Immature natural killer cell (primary cell): ENCODE measurements at places on chromosomes 7 and 10. TPM values are rescaled to one million over a fixed set of nuclear protein-coding genes. Genes with fewer than 3 reads are reported as not detected.

DNA sequence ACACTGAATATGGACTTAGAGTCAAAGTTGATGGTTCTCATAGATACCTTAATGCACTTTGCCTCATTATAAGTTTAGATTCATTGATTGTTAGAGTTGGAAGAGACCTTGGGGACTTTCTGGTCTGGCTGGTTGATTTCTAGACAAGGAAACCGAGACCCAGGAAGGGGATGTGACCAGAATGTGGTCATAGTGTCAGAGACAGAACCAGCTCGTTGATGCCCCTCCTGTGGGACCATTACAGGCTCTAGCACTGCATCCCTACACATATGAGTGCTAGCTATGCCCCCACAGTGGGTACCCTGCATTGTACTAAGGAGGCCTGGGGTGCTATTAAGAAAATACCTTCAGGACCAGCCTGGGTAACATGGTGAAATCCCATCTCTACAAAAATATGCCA, 306.6 kb downstream of the CAMK1D start:
- DNase-seq = peak; percentile 14
- H3K4me3 ChIP-seq = no peak overlapping the region
- no peaks in the 10 kb centered on the region for H3K36me3 ChIP-seq

DNA sequence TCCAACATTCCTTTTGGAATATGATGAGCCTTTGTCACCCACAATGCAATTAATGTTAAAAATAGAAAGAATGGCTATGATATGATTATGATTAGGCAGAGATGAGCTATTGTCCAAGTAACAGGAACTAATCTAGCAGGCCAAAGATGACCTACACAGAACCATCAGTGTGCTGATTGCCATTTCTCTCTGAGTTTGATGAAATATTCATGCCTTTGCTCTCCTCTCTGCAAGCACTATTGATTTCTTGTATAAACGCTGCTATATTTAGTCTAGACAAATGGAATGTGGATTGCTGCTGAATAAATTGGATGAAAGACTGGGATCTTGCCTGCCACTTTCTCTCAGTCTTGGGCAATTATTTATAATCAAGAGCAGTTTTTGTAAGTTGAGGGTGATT, 85.4 kb downstream of the HDAC9 start:
- peaks cover 4% of the 10 kb centered on the region for H3K36me3 ChIP-seq
- no peak overlapping the region for H3K27ac ChIP-seq

- peaks cover 90% of the 10 kb centered on the region for H3K4me1 ChIP-seq
- peak overlapping the region; percentile 72 for H3K4me3 ChIP-seq
- no peak for DNase-seq
- H3K27ac ChIP-seq = peak overlapping the region; percentile 99
Observed at GRCh38 chr7:158821171-158822031, 7.9 kb downstream of the ESYT2 start.

DNA sequence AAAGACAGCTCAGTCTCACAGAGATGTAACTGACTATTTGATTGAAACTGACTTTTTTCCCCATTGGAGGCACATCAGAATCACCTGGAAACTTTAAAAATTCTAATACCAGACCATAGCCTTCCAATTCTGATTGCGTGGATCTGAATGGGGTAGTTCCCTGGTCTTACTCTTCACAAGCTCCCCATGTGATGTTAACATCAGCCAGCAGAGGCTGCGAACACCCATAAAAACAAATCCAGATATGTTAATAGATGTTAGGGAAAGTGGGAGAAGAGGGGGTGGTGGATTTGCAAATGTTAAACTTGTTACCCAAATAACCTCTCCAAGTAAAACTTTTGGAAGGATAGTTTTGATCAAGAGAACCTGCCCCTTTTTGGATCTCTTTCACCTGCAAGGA, 1133.4 kb downstream of the CNTNAP2 start:
- H3K4me1 ChIP-seq = no peaks in the 10 kb centered on the region
- no peak for DNase-seq
- H3K27ac ChIP-seq = no peak overlapping the region
- no peaks in the 10 kb centered on the region for H3K27me3 ChIP-seq
- H3K4me3 ChIP-seq = no peak overlapping the region

DNA sequence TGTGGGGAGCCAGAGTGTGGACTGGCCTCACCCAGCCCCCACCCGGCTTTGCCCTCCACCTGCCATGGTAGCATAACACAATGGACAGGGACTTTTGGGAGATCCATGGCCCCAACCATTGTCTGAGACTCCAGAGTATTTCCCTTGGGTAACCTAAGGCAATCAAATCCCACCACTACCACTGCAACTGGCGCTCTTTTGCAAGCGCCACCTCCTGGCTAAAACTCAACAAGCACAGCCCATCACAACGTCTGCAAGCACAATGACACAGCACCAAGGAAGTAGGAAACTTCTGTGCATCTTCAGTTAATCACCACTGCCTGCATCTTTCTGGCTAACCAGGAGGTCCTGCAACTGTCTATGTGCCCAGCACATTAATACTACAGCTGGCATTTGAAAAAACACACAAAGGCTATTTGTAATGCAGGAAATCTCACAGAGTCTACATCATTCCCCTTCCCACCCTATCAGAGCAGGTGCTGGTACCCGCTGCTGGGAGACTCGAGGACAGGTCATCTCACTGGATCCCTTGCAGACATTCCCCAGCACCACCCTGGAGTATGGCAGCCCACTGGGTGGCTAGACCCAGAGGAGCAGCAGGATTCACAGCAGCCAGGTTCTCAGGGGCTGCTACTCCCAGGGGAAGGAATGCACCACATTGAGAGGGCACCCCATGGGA, 27.7 kb downstream of the ANKRD26 start:
- no peaks in the 10 kb centered on the region for H3K27me3 ChIP-seq
- H3K36me3 ChIP-seq = peaks cover 51% of the 10 kb centered on the region
- no peak overlapping the region for H3K27ac ChIP-seq
- H3K4me3 ChIP-seq = no peak overlapping the region

DNA sequence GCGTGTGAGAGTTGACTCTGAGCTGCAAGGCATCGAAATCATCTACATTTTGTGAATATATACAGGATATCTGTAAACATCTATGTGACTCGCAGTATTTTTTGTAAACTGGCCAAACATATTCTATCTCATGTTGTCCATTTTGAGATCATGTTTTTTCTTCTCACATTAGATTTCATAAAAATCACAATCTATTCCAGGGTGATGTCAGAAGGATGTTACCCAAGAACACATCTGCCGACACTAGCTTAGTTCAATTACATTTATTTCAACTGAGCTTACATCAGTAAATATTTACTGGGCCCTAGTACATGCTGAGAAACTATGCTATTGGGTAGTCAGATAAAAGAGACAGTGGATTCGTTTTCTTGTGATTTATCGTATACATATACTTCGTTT, 2.5 kb upstream of the BUB3 start:
- H3K27ac ChIP-seq = no peak overlapping the region
- no peak overlapping the region for H3K4me3 ChIP-seq
- DNase-seq = no peak
- peaks cover 48% of the 10 kb centered on the region for H3K4me1 ChIP-seq
- H3K27me3 ChIP-seq = peaks cover 31% of the 10 kb centered on the region

- H3K4me3 ChIP-seq = no peak overlapping the region
- DNase-seq = no peak
- H3K36me3 ChIP-seq = no peaks in the 10 kb centered on the region
- H3K4me1 ChIP-seq = no peaks in the 10 kb centered on the region
Observed at GRCh38 chr10:95600158-95600557, 39.0 kb upstream of the SORBS1 start.

GRCh38 chr7:100342765-100343164, 15.2 kb upstream of the PILRB start:
- H3K4me1 ChIP-seq = peaks cover 30% of the 10 kb centered on the region
- DNase-seq = no peak
- peaks cover 9% of the 10 kb centered on the region for H3K27me3 ChIP-seq
- H3K4me3 ChIP-seq = no peak overlapping the region
- peaks cover 9% of the 10 kb centered on the region for H3K36me3 ChIP-seq

DNA sequence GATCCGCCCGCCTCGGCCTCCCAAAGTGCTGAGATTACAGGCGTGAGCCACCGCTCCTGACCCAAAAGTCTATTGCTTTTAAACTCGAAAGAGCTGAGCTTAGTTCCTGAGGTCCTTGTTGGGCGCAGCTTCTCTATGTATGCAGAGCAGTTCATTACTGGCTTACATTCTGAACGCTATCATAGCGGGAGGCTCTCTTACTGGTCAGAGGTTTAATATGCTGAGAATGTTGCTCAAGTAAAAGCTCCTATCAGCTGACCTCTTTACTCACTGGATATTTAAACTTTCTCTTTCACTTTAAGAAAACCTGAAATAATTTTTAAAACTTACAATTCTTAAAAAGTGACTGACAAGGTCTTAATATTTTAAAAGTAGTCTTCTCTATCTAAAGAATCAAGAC, 160.8 kb upstream of the WNT16 start:
- no peak overlapping the region for H3K27ac ChIP-seq
- no peaks in the 10 kb centered on the region for H3K36me3 ChIP-seq

GRCh38 chr10:15439341-15439842, 68.3 kb upstream of the FAM171A1 start:
- no peaks in the 10 kb centered on the region for H3K36me3 ChIP-seq
- H3K27ac ChIP-seq = no peak overlapping the region
- H3K27me3 ChIP-seq = peaks cover 3% of the 10 kb centered on the region
- DNase-seq = no peak

DNA sequence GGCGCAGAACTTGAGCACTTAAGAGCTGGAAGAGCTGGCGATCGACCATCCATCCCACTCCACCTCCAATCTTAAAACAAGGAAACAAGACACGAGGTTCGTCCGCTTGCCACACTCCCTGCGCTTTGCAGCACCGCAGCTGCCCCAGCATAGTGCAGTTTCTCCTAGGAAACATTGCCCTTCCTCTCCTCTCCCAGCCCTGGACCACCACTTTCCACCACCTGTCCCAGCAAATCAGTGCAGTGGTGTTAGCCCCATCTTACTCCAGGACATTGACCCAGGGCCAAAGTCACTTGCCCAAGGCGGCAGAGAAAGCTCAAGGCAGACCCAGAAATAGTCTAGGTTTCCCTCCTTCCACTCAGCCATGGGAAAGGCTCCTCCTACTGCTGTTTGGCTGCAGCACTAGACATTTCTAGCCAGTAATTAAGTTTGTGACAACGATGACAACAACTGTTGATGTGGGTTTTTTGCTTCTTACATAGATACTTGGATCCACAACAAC, 1.5 kb upstream of the PARD3 start:
- peaks cover 10% of the 10 kb centered on the region for H3K27me3 ChIP-seq
- peaks cover 5% of the 10 kb centered on the region for H3K4me1 ChIP-seq
- DNase-seq = no peak
- peak overlapping the region; percentile 54 for H3K4me3 ChIP-seq
- H3K27ac ChIP-seq = no peak overlapping the region

GRCh38 chr10:19638182-19638895, 177.9 kb upstream of the PLXDC2 start:
- H3K27ac ChIP-seq = peak overlapping the region; percentile 40
- peak overlapping the region; percentile 78 for H3K4me3 ChIP-seq
- no peaks in the 10 kb centered on the region for H3K36me3 ChIP-seq
- no peak for DNase-seq
- H3K4me1 ChIP-seq = peaks cover 12% of the 10 kb centered on the region
- peaks cover 2% of the 10 kb centered on the region for H3K27me3 ChIP-seq

GRCh38 chr7:42151309-42151708, 85.7 kb downstream of the GLI3 start:
- H3K4me3 ChIP-seq = no peak overlapping the region
- H3K27ac ChIP-seq = no peak overlapping the region
- H3K27me3 ChIP-seq = peaks cover 5% of the 10 kb centered on the region

- peaks cover 26% of the 10 kb centered on the region for H3K4me1 ChIP-seq
- no peak overlapping the region for H3K4me3 ChIP-seq
- no peak overlapping the region for H3K27ac ChIP-seq
- H3K36me3 ChIP-seq = peaks cover 27% of the 10 kb centered on the region
- no peak for DNase-seq
Observed at GRCh38 chr7:37336259-37336658, 112.4 kb downstream of the ELMO1 start.

- no peak overlapping the region for H3K4me3 ChIP-seq
- no peaks in the 10 kb centered on the region for H3K36me3 ChIP-seq
- no peak overlapping the region for H3K27ac ChIP-seq
- peaks cover 7% of the 10 kb centered on the region for H3K27me3 ChIP-seq
- peaks cover 11% of the 10 kb centered on the region for H3K4me1 ChIP-seq
Observed at GRCh38 chr7:115230882-115231571, 309.1 kb downstream of the MDFIC start.

GRCh38 chr10:13213163-13213562, 21.0 kb downstream of the UCMA start:
- H3K27me3 ChIP-seq = no peaks in the 10 kb centered on the region
- H3K36me3 ChIP-seq = no peaks in the 10 kb centered on the region
- no peaks in the 10 kb centered on the region for H3K4me1 ChIP-seq
- no peak overlapping the region for H3K4me3 ChIP-seq
- DNase-seq = no peak
- H3K27ac ChIP-seq = no peak overlapping the region

- H3K27ac ChIP-seq = no peak overlapping the region
- H3K27me3 ChIP-seq = no peaks in the 10 kb centered on the region
- H3K4me1 ChIP-seq = peaks cover 82% of the 10 kb centered on the region
- peaks cover 31% of the 10 kb centered on the region for H3K36me3 ChIP-seq
- no peak overlapping the region for H3K4me3 ChIP-seq
Observed at GRCh38 chr10:5776881-5777197, 36.4 kb downstream of the GDI2 start.

The SORCS1 gene
- not detected for polyA plus RNA-seq

The ANK3 gene
- 2.4 TPM for polyA plus RNA-seq

The ZNF467 gene
- not detected for polyA plus RNA-seq

The GCC1 gene
- polyA plus RNA-seq = 20.1 TPM

The GRID1 gene
- not detected for polyA plus RNA-seq
